CD4-positive, alpha-beta T cell treated with Interleukin-1 beta for 1 hour (primary cell): ENCODE measurements at places on chromosomes 7 and 10.

DNA sequence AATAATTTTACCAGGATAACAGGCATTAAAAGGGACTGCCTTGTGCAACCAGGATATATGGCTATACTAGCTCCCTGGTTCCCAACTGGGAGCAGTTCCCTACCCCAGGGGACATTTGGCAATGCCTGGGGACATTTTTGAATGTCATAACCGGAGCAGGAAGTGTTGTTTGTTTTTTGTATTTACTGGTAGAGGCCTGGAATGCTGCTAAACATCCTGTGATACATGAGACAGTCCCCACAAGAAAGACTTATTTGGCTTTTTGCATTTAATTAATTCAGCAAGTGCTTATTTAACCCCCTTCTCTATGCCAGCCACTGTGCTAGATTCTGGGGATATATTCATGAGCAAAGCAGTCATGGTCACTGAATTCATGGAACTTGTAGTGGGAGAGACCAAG is 181.2 kb downstream of the BBS9 start:
- DNase-seq, result no peak

DNA sequence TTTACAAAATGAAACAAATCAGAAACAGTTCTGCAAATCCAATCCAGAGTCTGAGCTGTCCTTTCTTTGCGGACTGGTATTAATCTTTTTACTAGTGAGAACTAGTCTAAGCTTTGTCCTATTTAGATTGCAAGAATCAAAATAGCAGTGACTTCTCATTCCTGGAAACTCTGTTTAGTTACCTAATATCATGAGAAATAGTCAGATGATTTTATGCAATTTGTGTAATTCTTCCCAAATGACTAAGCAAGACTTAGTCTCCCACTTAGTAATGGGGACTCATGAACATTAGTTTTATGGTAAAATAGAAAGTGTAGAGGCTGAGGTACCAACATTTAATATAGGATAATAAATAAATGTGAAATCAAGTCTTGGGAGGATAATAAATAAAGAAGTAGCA is 341.3 kb downstream of the DNAJB9 start:
- no peak for DNase-seq

DNA sequence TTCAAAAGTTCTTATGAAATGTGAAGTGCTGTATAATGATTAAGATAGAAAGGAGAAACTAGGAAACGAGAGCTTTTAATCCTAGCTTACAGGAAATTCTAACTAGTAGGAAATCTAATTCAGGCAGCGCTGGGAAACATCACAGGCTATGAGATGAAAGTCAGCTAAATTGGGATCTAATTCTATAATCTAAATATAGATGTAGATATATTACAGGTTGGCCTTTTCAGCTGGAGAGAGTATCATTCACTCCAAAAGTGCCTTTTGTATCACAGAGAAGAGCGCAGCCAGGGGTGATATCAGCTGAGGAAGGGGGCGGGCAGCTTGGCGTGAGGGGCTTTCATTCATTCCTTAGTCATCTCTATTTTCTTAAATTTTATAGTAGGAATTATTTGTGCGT is 157.0 kb downstream of the CUX1 start:
- DNase-seq, result no peak

- no peak for DNase-seq
These were observed 24.0 kb downstream of the COL26A1 start for GRCh38 chr7:101386558-101387231.

GRCh38 chr7:98086281-98086718 is 20.4 kb upstream of the LMTK2 start:
- no peak for DNase-seq

DNA sequence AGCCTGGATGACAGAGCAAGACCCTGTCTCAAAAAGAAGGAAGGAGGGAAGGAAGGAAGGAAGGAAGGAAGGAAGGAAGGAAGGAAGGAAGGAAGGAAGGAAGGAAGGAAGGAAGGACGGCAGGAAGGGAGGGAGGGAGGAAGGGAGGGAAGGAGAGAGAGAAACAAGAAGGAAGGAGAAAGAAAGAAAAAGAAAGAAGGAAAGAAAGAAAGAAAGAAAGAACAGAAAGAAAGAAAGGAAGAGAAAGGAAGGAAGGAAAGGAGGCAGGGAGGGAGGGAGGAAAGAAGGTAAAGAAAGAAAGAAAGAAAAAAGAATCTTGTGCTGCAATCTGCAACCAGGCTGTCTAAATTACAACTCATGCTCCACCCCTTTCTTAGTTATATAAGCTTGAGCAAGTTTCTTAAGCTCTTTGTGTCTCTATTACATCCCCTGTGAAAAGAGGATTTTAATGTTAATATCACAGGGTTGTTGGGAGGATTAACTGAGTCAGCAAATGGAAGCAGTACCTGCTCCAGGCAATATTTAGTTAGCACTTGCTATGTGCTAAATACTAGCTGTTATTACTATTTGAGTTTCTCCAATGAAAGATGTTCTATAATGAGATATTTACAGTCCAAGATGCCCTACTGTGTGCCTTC is 917.9 kb upstream of the AUTS2 start:
- no peak for DNase-seq

DNA sequence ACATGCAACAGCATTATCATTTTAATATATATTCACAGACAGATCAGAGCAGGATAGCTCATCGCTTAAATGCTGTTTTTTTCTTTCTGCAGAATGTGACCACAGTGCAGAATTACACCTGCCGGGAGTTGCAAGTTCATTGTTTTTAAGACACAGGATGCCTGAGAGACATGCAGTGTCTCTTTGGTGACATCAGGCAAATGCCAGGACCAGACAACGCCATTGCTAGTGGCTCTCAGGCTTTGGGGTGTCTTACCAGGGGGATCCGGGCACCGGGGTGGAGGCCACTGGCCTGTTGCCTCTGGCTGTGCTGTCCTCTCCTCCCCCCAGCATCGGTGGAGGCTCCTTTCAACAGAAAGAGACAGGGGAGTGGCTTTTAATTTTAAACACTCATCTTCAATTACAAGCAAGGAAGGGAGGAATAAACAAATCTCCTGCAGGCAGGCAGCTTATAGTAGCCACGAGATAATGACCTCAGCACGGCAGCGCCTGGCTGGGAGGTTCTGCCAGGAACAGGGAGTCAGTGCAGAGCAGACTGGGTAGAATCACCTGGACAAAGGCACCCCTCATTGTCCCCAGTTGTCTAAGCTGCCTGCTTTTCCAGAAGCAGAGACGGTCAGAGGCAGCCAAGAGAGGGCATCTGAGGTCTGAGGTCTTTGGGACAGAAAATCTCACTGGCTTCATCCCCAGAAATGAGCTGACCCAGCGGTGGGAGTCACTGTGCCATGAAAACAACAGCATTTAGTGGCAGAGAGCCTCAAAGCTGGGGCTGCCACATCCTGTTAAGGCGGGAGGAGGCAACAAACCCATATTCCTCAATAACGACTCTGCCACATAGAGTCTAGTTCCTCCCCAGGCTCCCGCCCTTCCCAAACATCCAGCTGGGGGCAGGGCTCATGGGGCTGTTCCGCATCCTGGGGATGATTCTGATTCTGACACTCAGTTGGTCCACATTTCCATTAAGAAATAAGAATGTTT is 148.4 kb downstream of the TCERG1L start:
- DNase-seq, result no peak

GRCh38 chr10:114547514-114547913 is 110.6 kb downstream of the ABLIM1 start:
- DNase-seq, result no peak

- no peak for DNase-seq
These were observed 119.0 kb upstream of the CACUL1 start for GRCh38 chr10:118873738-118874105.

DNA sequence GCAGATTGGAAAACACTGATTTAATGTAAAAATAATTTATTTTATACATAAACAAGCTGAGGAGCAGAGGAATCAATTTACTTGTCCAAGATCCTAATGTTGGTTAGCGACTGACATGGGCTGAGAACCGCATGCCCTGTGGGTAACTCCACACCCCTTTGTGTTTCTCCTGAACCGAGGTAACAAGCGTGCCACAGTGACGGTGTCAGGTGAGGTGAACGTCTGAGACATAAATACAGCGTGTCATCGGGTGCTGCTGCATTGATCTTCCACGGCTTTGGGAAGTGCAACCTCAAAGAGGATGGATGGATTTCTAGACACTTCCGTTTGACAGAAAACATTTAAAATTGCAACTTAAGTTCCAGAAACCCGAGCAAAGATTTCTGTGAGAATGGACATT is 386.8 kb upstream of the ADARB2 start:
- no peak for DNase-seq

DNA sequence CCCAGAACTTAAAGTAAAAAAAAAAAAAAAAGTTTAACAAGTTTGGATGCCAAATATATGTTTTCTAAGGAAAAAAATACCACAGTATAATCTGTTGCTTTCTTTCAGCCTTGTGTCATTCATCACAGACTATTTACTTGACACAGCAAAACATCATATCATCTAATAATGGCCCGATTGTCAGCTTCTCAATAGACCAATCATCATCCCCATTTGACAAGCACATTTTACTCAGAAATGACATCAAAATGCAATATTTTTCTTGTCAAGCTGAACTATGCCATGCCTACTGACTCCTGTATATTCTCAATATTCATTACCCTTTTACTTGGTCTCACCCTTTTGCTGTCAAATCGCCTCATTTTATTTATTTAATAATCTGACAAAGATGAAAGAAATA is 249.7 kb downstream of the NRG3 start:
- no peak for DNase-seq

DNA sequence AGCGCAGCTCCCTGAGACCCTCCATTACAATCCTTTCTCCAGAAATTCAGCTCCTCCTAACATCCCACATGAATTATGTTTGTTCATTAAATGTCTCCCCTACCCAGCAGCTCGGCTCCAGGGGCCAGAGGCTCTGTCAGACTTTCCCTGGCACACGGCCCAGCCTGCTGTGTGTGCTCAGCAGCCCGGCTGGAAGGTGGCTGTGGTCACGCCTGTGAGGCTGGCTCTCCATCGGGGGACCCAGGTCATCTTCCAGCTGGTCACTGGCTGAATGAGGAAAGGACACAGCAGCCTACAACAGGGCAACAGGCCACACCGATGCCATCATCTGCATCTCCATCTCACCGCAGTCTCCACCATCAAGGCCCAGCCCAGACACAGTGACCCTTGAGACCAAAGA is 219.8 kb downstream of the MAD1L1 start:
- no peak for DNase-seq

GRCh38 chr10:71575451-71575850 is 144.1 kb downstream of the C10orf105 start:
- DNase-seq, result no peak

DNA sequence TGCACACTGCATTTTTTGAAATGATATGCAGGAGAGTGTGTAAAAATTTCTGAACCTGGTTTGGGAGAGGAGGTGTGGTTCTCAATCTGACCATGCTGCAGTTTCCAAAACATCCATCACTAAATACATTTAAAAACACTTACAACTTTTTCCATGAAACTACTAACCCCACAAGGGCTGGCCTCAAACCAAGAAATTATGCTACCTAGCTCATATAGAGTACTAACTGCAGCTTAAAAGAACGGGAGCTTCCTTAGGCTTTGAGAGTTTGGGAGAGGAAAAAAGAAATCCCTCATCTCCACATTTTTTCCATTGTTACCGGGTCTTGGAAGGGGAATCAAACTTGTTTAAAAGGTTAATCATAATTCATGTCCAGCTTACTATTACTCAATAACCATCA is 214.2 kb downstream of the GLI3 start:
- no peak for DNase-seq

GRCh38 chr10:49367600-49367999 is 28.3 kb downstream of the DRGX start:
- DNase-seq, result no peak

GRCh38 chr10:5609952-5610616 is 56.3 kb downstream of the ASB13 start:
- DNase-seq, result no peak
